HFFc6 (cell line): ENCODE measurements at places on chromosomes 16 and 17. TPM values are rescaled to one million over a fixed set of nuclear protein-coding genes. Genes with fewer than 3 reads are reported as not detected.

- no peak for DNase-seq
Observed at GRCh38 chr16:88593489-88593888, 23.3 kb downstream of the ZC3H18 start.

SLC26A11 gene
- 9.3 to 12.6 TPM (median 10.7 TPM) in 3 replicates for total RNA-seq

DNA sequence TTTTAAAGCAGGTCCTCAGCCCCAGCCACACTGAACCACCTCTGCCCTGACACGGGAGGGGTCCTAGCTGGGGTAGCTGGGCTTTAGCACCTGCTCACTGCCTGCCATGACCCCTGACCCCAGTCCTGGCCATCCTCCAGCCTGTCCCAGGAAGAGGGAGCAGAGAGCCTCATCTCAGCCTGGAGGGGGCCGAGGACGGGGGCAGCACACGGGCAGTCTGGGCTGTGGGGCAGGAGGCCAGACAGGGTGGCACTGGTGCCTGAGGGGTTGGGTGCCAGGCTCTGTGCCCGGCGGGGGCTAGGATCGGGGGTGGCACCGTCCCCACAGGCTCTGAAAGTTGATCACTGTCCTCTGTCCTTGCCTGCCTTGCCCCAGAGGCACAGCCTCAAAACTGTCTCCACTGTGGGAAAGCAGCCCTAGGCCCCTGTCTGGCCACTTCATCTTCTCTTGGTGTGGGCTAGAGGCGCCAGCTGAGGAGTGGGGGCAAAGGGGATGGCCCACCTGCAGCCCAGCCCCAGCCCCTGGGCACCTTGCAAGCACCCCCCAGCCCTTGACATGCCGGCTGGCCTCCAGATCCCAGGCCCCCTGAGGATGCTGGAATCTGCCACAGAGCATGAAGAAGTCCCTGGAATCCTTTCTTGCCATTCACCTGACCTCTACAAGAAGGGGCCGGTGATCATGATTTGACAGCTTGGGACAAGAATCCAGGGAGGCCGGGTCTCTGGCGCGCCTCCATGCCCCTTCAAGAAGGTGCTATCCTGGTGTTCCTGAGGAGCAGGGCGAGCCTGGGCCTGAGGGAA is 15.7 kb downstream of the ENDOV start:
- DNase-seq = no peak

PRSS33 gene
- total RNA-seq = not detected in 3 replicates

DNA sequence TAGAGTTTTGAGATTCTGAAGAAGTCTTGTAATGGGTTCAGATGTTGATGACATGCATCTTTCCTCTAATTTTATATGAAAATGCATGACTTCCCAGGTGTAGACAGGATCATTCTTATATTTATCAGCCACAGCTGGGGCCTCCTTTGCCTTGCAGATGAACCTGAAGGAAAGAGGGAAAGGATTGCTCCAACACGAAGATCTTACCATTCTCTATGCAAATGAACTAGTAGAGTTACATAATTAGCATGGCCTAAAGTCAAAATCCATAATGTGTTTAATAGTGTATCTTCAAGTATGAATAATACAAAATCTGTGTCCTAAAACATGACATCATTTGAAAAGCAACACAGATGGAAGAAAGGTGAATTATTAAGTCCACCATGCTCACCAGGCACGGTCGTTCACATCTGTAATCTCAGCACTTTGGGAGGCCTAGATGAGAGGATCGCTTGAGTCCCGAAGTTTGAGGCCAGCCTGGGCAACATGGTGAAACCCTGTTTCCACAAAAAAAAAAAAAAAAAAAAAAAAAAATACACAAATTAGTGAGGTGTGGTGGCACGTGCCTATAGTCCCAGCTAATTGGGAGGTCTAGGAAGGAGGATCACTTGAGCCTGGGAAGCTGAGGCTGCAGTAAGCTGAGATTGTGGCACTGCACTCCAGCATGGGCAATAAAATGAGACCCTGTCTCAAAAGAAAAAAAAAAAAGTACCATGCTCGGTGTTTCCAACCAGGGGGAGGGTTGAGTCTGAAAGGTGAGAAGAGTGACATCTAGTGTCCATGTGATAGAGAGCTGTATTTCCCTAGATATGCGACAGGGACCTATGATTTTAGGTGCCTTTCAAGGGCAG is 6.3 kb downstream of the VWA3A start:
- peak; percentile 48 for DNase-seq

- no peak for DNase-seq
Observed at GRCh38 chr17:61088556-61088955, 311.1 kb upstream of the TBX2 start.
